ENCODE measurements at places on chromosomes 2 and 18.

GRCh38 chr2:120853306-120854013 lies 117.8 kb downstream of the GLI2 start:
- no peak for DNase-seq

DNA sequence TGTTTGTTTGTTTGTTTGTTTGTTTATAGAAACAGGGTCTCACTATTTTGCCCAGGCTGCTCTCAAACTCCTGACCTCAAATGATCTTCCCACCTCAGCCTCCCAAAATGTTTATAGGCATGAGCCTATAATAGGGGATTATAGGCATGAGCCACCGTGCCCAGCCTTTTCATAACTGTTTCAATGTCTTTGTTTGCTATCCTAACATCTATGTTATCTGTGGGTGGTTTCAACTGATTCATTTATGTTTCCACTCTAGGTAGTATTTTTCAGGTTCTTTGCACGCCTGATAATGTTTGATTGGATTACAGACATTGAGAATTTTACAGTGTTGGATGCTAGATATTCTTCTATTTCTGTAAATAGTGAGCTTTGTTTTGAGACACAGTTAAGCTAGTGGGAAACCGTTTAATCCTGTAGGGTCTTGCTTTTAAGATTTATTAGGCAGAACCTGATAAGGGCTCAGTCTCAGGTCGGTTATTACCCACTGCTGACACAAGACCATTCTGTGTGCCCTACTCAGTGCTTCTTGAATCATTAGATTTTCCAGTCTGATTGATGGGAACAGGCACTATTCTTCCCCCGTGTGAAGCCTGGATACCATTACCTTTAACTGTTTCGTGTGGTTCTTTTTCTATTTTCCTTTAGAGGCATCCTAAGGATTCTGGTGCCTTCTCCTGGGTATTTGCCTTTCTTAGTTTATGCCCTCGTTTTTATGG lies 76.5 kb upstream of the TMEM87B start:
- no peak for DNase-seq

- no peak for DNase-seq
Observed at GRCh38 chr2:18067588-18068384, 189.3 kb downstream of the KCNS3 start.

DNA sequence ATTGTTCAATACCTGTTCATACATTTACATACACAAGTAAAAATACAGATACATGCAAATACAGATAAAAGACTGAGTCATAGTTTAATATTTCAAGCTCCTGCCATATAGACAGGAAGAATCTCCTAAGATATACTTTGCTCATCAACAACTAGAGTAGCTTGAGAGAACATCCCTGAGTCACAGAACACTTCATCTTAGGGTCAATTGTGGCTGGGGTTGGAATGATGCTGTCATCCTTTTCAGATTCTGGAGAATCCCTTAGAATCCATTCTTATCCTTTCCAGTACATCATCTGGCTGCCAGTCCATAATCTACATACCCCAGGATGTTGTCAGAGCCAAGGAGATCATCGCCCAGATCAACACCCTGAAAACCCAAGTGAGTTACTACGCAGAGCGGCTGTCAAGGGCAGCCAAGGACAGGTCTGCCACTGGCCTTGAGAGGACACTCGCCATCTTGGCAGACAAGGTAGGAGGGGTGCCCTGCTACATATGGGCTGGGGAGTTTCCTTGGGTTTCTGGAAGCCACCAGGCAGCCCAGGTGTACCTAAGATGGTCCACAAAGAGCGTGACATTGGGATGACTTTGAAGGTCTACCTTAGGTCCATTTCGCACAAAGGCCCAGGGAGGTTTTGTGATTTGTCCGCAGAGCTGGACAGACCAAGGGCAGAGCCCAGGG lies 55.7 kb downstream of the COA5 start:
- no peak for DNase-seq

DNA sequence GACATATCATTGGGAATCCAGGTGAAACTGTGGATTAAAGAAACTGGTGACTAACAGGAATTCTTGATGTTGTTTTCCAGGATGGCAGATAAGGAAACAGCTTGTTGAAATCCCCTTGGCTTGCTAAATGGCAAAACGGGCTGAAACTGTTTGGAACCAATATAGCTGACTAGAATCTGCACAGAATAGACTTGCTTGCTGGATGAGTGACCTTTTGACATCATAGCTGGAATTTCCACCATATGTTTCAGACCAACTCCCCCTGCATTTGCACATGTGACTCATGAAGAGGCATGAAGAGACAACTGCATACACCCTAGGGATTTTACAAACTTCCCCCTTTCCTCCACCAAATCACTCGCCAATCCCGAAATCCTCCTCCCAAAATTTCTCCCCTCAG lies 87.7 kb upstream of the LYPD1 start:
- no peak for DNase-seq

DNA sequence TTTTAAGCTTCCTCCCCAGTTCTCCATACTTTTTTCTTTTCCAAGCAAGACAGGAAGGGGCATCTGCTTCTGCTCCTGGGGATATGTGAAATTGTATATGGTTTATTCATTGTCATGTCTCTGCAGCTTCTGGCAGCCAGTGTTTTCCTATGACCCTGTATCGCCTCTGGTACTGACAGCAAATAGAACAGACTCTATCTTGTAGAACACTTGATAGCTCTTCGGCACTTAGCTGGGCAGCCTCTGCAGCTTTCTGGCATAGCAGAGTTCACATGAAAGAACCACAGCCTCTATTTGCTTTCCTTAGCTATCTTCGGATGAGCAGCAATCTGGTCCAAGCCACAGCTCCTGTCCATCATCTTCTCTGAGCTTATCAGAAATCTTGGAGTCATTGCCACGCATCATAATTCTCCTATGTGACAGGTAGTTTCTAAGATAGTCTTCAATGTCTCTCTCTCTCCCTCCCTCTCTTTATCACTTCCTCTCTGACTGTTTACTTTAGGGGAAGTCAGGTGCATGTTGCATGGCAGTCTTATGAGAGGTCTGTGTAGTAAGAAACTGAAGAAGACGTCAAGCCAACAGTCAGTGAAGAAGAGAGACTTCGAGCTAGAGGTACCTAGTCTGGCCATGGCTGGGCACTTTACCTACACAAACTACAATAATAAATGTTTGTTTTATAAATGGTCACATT lies 627.7 kb upstream of the CDH2 start:
- no peak for DNase-seq

GRCh38 chr2:68091439-68092034 lies 28.7 kb upstream of the C1D start:
- DNase-seq = no peak

DNA sequence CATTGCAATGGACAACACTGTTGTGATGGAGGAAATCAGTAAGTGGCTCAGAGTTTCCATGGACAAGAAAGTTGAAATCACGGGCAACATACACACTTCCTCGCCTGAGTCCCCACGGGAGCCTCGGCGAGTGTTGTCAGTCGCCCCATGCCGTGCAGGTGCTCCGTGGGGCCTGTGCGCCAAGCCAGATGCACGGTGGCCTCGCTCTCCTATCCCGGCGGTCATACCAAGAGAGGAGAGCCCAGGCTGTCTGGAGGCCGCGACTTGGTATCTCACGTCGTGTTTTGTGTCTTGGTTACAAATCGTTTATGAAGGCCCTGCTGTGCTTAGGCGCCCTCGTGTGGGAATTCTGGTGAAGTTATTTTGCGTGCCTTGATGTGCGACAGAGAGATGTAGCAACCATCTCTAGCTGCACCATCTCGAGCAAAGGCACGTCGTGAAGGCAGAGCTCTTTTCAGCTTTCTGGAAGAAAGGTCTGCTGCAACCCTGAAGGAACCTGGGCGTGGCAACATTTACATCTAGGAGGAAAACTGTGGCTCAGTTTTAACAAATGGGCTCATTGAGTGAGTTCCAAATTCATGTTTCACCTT lies 21.8 kb downstream of the ATG4B start:
- DNase-seq = no peak

DNA sequence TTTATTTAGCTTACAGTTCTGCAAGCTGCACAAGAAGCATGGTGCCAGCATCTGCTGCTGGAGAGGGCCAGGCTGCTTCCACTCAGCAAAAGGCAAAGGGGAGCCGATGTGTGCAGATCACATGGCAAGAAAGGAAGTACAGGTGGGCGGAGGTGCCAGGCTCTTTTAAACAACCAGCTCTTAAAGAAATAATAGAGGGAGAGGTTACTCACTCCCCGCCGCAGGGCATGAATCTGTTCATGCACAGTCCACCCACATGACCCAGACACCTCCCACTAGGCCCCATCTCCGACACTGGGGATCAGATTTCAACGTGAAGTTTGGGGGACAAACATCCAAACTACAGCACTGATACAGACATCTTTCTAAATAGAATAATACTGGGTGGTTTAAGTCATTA lies 105.8 kb downstream of the MTCL1 start:
- DNase-seq = no peak

DNA sequence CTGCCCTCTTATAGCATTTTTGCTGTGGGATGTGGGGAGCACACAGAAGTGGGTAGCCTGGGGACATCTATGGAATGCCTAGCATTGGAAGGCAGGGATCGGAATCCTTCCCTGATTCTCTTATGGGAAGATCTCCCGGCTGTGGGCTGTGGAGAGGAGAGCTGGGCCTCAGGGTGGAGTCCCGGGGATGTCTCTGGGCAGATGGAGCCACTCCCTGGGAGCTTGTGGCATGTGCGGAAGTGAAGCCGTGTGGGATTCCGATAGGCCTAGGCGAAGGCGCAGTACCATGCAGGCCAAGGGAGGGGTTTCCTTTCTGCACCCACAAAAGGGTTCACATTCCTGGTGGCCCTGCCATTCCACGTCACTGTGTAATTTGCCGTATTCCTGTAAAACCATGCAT lies 87.9 kb downstream of the GLI2 start:
- DNase-seq = no peak

DNA sequence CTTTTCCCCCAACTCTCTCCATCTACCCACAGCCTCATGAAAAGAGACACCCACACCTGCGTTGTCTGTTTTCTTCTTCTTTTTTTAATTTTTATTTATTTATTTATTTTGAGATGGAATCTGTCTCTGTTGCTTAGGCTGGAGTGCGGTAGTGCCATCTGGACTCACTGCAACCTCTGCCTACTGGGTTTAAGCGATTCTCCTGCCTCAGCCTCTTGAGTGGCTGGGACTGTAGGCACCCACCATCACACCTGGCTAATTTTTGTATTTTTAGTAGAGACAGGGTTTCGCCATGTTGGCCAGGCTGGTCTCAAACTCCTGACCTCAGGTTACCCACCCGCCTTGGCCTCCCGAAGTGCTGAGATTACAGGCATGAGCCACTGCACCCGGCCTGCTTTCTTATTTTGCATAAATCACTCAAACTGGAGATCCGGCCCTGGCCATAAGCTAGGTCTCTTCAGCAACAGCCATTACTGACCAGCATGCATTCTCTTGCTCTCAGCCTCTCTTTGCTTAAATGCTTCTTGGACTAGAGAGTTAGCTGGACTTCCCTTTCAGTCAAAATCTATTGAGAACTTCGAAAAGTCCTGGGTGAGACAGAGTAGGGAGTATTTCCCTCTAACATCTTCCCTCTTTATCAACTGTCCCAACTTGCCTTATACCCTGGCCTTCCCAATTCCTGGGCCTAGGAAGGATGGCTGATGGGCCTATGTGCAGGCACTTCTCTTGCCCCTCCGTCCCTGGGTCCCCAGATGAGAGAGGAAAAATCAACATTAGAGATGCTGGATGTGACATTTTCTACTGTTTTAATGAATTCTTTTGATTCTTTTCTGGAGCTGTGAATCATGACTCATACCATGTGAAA lies 27.3 kb downstream of the MYCN start:
- DNase-seq = no peak

DNA sequence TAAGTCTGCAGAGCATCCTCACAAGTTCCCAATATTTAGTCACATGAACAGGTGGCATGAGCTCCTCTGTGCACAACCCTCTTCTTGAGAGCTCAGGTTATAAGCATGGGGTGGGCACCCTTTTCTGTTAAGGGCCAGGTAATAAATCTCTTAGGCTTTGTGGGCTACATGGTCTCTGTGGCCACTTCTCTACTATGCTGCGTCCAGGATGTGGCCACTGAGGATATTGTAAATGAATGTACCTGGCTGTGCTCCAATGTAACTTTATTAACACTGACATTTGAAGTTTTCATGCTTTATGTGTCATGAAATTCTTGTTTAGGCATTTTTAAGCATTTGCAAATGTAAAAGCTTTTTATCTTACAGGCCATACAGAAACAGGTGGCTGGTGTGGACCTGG lies 116.8 kb upstream of the ST6GAL2 start:
- DNase-seq = no peak

DNA sequence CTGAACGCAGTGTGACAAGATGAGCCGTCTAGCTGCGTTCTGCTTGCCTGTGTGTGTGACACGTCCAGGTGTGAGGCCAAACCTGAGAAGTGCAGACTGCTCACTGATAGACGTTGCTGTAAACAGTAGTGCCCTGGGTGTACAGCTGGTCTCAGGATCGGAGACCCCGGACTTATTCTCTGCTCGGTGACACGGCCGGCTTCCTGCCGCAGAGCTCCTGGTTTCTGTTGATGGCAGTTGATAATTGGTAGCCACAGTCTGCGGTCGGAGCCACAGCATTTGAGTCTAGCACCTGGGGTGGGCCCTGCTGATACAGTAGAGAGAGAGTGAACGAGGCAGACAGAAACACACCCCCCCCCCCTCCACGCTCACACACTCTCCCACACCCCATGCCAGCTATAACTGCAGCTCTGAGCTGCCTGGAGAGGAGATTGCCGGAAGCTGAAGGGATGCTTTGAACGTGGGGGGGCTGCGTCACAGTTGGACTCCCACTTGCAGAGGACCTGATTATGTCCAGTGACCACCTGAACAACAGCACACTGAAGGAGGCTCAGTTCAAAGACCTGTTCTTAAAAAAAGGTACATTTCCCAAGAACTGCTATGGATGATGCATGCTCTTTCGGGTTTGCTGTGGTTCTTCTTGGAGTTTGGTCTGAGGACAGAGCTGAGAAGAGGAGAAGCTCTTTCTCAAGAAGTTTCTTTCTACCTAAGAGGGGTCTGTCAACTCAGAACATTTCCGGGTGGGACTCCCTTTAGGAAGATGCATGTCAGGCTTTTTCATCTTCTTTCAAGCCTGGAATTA lies 114.0 kb downstream of the FAM210A start:
- no peak for DNase-seq

- no peak for DNase-seq
Observed at GRCh38 chr2:219944866-219945265, 317.4 kb downstream of the SLC4A3 start.

- no peak for DNase-seq
Observed at GRCh38 chr2:120612931-120613330, 122.7 kb upstream of the GLI2 start.

DNA sequence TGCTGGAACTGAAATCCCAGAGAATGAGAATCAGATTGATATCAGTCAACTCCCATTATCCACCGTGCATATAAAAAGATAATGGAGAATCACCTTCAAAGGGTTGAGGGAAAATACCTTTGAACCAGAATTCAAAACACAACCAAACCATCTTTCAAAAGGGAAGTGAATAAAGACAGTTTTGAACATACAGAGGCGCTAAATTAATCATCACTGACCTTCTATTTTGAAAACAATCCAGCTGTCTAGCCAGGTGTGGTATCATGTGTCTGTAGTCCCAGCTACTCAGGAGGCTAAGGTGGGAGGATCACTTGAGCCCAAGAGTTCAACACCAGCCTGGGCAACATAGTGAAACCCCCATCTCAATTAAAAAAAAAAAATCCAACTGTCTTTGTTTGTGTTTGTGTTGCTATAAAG lies 63.6 kb downstream of the TRABD2A start:
- no peak for DNase-seq
